ENCODE measurements at places on chromosomes 1 and 21.

- peak; percentile 48 for DNase-seq
These were observed 2.7 kb downstream of the CDC14A start for GRCh38 chr1:100354971-100355394.

- DNase-seq = no peak
These were observed 24.8 kb downstream of the ATPAF1 start for GRCh38 chr1:46643368-46643775.

DNA sequence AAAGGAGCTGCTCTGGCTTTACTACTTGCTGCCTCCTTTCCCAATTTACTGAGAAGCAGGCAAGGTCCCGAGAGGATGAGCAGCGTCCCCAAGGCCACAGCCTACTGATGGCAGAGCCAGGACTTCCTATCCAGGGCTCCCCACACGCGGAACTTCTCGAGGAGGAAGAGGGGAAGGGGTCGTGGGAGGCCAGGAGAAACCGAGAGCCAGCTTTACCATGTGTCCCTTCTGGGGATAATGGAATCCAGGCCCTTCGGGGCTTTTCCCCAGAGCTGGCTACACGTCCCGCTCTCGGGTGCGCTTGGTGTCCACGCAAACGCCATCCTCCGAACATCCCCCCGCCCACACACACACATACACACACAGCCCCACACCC lies 4.3 kb upstream of the CCN1 start:
- no peak for DNase-seq

GRCh38 chr21:34953950-34954349 lies 95.2 kb downstream of the RUNX1 start:
- no peak for DNase-seq

DNA sequence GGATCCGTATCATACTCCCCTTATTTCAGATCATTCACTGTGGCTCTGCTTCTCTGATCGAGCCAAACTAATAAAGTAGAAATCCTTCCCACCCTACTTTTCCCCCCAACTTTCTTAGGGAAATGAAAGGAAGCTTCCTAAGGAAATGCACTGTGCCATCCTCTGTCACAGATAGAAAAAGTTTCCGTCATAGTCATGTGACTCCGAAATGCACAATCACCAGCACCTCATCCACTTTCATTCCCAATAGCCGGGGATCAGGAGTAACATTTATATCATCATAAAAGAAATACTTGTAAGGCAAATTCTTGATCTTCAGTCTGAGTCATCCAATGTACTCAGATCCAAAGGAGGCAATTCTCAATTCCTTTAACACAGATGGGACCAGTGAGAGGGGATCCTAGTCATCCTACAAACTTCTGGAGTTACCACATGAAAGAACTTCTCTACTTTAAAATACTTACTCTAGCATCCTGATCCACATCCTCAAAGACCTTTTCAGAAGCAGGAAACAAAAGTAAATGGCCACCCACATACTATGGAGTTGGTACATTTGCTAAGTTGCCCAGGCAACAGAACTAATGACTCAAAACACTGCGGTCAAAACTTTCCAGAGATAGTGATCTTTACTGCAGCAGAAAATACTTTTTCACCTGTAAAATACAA lies 97.8 kb upstream of the ZC3H11B start:
- no peak for DNase-seq

DNA sequence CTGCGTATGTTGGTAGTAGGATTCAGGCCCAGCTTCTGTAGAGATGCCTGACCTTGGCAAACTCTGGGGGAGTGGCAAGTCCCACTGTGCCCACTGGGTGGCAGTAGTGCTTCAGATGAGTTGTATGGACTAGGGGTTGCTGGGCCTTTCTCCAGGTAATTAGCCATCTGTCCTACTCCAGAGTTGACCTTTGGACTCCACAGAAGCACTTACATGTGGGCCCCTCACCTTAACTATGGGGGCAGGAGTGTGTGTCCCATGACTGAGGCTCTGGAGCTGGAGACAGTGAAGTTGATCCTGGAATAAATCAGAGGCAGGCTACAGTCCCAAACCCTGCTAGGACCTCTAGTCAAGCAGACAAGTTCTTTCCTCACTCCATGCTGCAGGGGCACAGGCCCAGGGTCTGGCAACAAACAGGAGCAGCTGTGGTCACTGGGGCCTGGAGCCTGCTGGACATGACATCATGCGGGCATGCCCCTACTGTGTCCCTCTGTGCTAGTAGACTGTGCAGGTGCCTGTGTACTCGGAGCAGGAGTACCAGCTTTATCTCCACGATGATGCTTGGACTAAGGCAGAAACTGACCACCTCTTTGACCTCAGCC lies 4.6 kb downstream of the DMAP1 start:
- DNase-seq = peak; percentile 46

DNA sequence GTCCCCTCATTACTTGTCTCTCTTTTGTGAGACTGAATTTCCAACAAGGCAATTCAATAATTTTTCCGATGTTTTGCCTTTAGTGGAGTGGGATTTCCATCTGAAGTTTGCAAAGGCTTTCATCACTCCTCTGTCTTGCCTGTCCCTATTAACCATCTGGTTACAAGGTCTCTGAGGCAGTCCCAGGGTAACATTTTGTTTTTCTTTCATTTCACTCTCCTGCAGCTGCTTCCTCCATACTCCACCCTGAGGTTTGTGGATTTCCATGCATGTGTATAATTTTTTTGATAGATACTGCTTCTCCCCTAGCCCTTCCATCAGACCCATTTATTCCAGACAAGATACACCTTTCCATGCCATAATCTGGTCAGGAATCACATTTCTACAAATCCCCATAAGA lies 366.8 kb downstream of the PTBP2 start:
- DNase-seq = no peak

DNA sequence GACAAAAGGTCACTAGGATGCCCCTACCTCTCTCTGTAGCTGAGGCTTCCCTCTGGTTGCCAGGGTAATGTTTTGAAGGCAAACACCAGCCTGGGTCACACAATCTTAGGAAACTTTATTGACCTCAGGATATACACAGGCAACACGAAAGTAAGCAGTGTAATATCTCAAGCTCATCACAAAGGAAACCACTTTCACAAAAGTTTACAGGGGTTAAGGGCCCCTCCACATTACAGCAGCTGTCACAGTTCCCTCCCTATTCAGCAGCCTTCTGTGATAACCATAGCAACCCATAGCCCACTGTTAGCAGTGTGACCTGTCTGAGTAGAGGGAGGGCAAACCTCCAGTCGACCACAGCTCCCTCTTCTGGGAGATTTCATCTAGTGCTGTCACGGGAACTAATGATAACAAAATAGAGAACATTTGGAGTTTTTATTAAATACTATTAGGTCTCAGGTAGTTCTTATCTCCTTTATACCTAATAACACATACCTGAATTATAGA lies 149.8 kb downstream of the PTPRC start:
- no peak for DNase-seq

GRCh38 chr1:45822644-45823043 lies 19.2 kb downstream of the MAST2 start:
- no peak for DNase-seq

GRCh38 chr1:176682830-176683535 lies 220.0 kb downstream of the PAPPA2 start:
- no peak for DNase-seq

- no peak for DNase-seq
These were observed 6.3 kb downstream of the MYOC start for GRCh38 chr1:171646249-171646560.

GRCh38 chr1:245809361-245809760 lies 654.6 kb downstream of the KIF26B start:
- no peak for DNase-seq

- no peak for DNase-seq
These were observed 23.5 kb upstream of the MPZL1 start for GRCh38 chr1:167698313-167698712.

DNA sequence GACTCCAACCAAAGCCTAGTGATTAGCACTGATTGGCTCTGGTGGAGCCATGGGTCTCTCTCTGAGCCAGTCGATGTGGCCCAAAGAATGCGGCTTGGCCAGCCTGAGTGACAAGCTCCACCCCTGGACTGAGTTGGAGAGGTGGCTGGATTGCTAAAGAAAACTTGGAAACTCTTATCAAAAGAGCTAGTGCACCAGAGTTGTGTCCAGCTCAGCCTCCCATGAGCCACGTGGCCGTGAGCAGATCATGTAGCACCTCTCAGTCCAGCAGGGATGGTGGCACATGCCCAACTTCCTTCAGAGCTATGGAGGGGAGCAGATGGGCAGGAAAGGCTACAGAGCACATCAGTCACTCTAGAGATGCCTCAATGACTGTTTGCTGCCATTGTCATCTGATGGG lies 142.8 kb upstream of the VAMP3 start:
- no peak for DNase-seq

DNA sequence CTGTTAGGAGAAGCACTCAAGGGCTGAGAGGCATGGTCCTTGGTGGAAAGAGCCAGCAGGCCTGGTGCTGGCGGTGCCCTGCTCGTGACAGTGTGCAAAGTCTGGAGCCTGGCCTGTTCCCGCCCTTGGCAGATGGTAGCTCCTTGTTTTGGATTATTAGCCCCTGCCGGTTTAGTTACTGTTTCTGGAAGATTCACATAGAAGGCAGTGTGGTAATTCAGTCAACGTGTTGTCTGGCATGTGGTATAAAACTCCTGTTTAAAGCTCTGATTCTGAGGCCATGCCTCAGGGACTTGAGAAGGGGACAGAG lies 6.8 kb downstream of the PKNOX1 start:
- no peak for DNase-seq

DNA sequence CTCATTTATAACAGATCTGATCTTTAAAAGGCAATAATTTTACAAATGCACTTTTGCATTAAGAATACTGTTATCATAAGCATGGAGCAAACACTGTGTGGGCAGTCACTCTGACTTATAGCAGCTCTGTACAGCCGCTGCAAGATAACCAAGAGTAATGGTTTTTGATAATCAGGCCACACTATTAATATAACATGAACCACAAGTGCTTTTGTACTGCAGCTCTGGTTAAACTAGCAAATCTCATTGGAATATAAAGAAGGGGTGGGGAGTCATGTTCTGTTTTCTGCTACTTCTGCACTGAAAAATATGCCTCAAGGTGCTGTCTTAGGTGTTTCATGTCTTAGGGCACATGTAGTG lies 357.4 kb downstream of the LMO4 start:
- no peak for DNase-seq

- DNase-seq = no peak
These were observed 1048.4 kb downstream of the NCAM2 start for GRCh38 chr21:22046576-22046975.

DNA sequence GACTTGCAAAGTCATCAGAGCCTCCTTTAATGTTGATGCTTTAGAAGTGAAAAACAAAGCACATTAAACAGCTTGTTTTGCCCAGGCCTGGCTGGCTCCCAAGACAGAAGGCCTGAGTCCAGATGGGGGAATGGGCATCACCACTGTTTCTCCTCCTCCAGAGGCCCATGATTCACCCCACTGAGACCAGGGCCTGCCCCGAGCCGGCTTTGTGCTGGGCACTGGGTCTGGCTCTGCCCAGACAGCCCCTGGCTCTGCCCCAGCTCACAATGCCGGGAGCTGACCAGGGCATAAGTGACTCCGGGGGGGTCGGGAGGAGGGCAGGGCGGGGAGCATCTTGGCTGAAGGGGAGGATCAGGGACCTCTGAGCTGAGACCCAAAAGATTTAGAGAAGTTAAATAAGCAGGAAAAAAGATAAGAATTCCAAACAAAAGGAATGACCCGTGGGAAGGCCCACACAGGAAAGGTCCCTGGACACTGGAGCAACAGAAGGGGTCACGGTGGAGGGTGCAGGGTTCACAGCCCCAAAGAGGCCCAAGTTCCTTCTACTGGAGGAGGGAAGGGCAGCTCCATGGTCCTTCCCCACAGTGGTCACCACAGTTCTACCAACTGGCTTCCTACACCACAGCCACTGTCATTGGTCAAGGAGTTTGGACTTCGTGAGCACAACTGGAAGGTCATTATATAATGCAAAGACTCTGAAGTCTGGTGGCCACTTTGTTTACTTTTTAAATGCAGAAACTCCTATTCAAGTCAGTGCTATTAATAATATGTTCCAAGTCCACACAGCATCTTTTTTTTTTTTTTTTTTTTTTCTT lies 5.5 kb downstream of the C2CD2 start:
- DNase-seq = no peak

GRCh38 chr1:154490317-154490716 lies 11.7 kb upstream of the TDRD10 start:
- no peak for DNase-seq

- DNase-seq = no peak
These were observed 342.4 kb upstream of the AJAP1 start for GRCh38 chr1:4312024-4312423.

DNA sequence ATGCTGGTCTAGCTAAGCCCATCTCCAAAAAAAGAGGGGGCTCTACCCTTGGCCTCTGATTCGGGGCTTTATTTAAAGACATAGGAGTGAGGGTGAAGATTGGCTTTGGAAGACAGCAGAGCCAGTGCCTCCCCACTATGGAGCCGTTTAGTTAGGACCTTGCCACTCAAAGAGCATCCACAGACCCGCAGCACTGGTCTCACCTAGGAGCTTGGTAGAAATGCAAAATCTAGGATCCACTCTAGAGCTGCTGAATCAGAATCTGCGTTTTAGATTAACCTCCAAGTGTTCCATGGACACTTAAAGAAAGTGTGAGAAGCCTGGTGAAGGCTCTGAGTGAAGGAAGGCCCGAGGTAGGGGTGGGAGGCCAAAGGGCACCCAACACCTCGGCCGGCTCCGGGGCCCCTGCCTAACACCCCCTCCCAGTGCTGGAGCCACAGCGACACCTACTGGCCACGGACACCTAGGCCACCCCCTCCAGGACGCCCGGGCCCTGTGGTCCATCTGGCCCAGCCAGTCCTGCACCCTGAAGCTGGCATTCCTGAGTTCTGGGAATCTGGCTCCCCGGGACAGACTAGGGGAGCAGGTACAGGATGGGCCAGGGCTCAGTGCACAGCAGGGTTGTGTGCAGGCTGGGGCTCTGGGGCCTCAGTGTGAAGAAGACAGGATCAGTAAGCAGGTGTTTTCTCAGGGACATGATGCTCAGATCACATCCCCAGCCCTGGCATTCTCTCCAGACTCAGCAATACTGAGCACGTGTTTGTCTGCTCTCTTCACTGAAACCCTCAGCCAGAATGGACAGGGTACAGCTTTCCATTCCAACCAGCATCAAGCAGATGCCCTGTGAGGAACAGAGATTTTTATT lies 79.2 kb downstream of the TMEM53 start:
- peak; percentile 56 for DNase-seq

GRCh38 chr1:155125946-155126555 lies 1.6 kb upstream of the EFNA1 start:
- no peak for DNase-seq

Data from CD4-positive, alpha-beta memory T cell (primary cell).